Hepatocyte (in vitro differentiated cells): ENCODE measurements at places on chromosomes 1 and 21.

GRCh38 chr1:174190691-174191199 is 31.4 kb downstream of the RABGAP1L start:
- no peak for DNase-seq

- no peak for DNase-seq
These were observed 166.7 kb upstream of the CHRM3 start for GRCh38 chr1:239219679-239220078.

DNA sequence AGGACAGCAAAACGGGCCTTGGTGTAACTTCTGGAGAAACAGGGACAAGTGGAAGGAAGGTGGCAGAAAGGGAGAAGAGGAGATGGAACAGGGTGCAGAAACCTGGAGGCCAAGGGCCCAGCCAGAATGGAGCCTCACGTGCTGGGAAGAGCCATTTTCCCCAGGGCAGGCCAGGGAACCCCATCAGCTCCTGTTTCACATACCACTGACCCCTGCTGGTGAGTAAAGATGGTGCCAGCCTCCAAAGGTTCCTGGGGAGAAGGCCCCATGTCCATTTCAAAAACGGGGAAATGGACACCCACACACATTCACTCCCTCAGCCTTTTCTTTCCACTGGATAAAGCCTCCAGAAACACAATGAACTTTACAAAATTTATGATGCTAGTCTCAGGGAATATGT is 57.6 kb upstream of the JUN start:
- DNase-seq, result no peak

DNA sequence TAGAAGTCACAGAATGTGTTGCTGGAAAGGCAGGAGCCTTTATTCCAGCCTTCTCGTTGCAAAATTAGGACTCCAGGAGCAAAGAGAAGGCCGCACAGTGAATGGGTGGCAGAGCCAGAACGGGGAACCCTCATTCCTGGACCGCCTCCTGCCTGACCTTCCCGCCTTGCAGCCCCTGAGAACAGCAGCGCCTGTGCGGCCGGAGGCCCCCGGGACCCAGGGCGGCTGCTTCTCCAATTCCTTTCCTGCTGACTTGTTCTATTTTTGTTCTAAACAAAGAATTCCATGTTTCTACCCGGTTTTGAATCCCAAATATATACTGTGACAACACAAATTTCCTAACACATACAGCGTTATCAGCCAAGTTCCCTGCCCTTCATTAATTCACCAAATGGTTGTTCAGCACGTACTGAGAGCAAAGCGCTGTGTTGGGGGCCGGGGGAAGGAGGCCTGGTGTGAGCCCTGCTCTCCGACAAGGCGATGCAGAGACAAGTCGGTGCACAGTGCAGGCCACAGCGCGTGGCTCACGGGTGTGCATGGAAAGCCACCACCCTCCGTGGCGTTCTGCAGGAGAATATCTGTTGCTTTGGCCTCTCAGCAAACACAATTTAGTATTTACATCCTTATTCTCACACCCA is 31.9 kb upstream of the COL6A2 start:
- no peak for DNase-seq

DNA sequence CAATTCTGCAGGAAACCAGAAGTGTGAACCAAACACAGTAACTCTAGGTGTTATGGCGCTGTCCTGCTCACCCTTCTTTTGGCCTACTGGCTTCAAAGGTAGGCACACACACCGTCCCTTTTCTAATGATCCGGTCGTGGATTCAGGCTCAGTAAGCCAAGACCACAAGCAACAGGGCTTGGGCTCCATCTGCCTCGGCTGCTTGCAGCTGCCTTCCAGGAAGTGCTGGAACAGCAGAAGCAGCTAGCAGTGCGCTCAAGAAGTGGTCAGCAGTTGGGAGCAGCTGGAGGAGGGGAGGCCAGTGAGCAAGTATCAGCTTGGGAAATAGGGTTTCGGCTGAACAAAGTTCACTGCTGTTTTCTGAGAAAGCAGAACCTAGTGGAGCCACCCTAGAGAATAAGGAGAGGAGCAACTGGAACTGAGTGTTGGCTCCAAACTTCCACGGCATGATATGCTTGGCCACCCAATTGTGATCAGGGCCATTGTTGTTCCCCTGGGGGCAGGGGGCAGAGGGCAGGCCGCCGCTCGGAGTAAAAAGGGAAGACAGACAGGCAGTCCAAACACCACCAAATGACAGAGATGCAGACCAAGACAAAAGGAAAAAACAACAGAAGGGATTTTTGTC is 173.4 kb downstream of the TOMM20 start:
- peak; percentile 75 for DNase-seq

GRCh38 chr1:206704226-206704625 is 19.5 kb downstream of the MAPKAPK2 start:
- DNase-seq, result no peak

DNA sequence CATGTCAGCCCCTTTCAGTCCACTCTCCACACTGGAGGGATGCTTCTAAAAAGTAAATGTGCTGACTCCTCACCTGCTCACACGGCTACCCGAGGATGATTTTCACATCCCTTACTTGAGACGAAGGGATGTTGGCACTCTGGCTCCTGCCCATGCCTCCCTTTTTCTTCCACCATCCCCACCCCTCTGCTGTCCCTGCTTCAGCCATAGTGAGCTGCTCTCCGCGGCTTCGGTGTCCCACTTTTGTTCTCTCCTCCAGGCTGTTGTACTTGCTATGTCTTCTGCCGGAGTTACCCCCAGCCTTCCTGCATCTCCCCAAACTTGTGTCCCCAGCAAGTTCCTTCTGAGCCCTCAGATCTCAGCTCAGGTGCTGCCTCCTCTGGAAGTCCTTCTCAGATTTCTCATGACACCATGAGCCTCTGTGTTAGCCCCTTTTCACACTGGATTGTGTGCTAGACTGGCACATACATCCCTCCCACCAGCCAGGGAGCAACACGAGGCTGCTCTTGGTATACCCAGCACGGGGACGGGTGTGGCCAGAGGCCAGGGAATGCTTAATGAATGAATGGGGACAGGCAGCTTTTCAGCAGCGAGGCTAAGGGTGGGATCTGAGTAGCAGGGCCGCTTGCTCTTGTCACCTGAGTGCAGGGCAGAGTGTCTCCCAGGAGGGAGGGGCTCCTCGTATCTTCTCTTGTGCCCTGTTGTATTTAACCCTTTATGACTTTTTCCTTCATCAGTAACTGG is 1.3 kb downstream of the ACOT11 start:
- DNase-seq, result no peak

GRCh38 chr1:191592039-191592438 is 566.2 kb upstream of the RGS18 start:
- no peak for DNase-seq

GRCh38 chr1:223266632-223267172 is 97.3 kb downstream of the SUSD4 start:
- no peak for DNase-seq

GRCh38 chr1:163381487-163382184 is 59.9 kb downstream of the NUF2 start:
- DNase-seq, result peak; percentile 6

- DNase-seq, result no peak
These were observed 878 bp downstream of the OR11L1 start for GRCh38 chr1:247840818-247841217.

- DNase-seq, result no peak
These were observed 4.5 kb upstream of the CD101 start for GRCh38 chr1:116997066-116997465.
